ENCODE measurements at places on chromosomes 6 and 20.

DNA sequence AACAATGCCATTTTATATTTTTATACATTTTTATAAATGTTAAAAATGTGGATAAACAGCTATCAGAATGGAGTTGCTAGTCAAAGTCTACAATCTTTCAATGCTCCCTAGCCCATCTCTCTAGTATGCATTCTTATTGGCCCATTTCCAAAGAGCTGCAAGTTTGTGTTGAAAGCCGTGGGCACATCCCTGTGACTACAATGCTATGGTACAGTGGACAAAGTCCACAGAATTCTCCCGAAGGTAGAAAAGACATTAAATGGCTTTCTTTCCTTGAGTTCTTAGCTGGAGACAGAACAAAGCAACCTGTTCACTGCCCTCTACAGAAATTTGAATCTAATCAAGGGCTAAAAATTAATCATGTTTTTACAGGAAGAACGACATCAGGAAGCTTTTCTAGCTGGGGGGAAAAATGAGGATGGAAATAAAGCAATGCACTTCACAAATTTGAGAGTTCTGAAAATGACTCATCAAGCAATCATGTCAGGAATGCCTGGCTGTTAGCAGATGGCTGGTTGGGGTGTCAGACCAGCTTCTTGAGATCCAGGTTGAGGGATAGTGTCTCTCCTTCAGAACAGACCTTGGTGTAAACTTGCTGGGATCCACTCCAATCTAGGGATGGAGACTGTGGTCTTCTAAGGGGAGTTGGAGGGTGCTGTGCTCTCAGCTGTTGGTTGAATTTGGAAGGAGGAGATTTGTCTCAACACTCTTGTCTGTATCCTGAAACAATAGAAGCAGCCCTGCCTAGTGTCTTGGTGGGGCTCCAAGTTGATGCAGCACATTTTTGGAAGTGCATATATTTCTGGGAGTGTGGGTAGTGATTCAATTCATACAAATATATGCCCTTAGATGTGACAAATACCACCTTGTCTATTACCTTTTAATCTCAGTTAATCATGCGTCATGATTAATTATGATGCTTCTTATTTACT, 143.4 kb upstream of the PHACTR1 start:
- no peak for DNase-seq

GRCh38 chr20:37853823-37854375, 49.0 kb upstream of the VSTM2L start:
- no peak for DNase-seq

- DNase-seq: peak; percentile 62
Measured at GRCh38 chr20:46350201-46350985, 42.1 kb upstream of the CDH22 start.

DNA sequence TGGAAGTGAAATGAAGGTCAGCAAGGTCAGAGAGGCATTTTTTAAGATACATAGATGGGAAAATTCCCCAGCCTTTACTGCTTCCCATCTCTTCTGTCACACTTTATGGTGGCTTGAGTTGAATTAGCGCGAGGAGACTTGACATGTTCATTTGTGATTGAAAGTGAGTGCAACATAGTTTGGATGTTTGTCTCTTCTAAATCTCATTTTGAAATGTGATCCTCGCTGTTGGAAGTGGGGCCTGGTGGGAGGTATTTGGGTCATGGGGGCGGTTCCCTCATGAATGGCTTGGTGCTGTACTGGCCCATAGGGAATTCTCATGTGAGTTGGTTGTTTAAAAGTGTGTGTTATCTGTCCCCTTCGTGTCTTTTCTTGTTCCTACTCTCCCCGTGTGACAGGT, 237.2 kb downstream of the CDKAL1 start:
- DNase-seq: no peak

DNA sequence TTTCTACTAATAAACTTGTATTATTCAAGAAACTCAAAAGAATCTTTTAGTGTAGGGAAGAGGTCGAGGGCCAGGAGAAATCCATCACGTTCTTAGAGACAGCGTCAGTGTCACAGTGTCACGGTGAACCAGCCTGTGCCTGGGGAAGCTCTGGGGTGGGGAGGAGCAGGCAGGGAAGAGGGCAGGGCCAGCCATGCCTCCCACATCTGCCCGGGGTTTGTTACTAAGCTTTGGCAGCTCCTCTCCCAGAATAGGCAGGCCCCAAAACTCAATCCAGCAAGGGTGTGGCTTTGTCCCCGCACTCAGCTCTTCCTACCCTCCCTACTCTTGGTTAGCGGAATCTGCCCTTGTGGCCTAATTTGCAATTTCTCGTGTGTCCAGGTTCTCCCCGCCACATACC, 72.9 kb downstream of the TCP11 start:
- no peak for DNase-seq

- no peak for DNase-seq
Measured at GRCh38 chr6:47083586-47084047, 41.5 kb upstream of the ADGRF1 start.

GRCh38 chr20:54268941-54269340, 61.1 kb downstream of the PFDN4 start:
- no peak for DNase-seq

Measured in GM18507 (cell line).